ENCODE measurements at places on chromosomes 1 and 21.

DNA sequence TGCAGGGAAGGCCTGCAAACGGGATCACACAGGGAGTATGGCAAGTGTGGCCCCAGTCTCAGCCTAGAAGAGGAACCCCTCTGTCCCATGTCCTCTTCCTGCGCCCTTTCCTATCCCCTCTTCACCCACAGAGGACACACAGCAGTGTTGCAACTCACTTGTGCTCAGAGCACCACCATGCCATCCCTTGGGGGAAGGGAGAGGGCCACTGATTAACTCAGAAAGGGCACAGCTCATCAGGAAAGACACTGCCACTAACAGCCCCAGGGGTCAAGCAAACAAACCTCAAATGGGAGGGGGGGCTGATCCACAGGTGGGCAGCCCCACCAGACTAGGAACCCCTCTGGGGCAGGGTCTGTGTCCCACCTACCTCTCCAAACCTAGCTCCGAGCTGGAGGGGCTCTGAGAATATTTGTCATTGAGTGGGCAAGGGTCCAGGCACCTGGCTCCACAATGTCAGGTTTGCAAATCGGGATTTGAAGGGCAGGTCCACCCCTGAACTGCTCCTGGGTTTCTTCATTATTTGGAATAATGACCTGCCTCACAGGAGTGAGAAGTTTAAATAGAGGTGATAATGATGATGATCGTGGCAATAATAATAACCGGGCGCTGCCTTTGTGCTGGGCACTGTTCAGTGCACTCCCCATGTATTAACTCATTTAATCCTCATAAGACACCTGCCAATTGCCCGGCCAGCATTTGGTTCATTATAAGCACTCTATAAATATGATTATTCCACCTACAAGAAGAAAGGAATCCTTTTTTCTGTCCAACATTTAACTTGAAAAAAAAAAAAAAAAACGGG lies 1.0 kb downstream of the ALDH4A1 start:
- DNase-seq: no peak

- no peak for DNase-seq
These were observed 28.3 kb upstream of the PKN2 start for GRCh38 chr1:88655685-88656299.

GRCh38 chr1:39753132-39754025 lies 14.7 kb downstream of the PPIE start:
- peak; percentile 100 for DNase-seq

DNA sequence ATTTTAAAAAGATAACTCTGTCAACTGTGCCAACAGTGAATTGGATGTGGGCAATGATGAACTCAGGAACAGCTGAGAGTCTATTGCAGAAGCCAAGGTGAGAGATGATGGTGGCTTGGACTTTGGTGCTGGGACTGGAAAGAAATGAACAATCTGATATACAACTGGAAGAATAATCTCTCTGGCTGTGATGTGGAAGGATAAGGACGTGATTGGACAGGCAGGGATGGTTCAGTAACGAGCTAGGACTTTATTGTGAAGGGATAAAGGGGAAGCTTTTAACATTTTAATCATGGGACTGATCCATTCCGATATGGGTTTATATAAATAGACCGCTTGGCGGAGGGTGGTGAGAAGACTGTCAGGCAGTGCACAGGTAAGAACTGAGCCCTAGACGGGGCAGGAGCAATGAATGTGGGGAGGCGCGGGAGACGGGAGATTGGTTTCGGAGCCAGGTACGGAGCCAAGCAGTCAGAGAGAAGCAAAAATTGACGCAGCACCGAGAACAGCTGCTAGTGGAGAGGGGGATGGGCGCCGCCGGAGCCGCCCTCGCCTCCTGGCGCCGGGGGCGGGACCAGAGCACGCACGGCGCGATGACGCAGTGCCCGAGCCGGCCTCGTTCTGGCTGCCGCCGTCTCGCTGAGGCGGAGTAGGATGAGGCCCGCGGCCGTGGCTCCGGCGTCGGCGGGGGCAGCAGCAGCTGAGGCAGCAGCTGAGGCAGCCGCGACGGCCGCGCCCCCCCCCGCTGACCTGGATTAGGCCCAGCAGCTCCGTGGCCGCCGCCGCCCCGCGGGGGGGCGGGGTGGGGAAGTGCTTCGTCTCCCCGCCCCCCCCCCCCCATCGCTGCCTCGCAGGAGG lies at the start of gene RNF11:
TSS of gene RNF11 (plus strand) at position 601 of the 858 bp plus-strand sequence. CDS start 484 bp downstream, outside the sequence.
- DNase-seq: peak; percentile 82

DNA sequence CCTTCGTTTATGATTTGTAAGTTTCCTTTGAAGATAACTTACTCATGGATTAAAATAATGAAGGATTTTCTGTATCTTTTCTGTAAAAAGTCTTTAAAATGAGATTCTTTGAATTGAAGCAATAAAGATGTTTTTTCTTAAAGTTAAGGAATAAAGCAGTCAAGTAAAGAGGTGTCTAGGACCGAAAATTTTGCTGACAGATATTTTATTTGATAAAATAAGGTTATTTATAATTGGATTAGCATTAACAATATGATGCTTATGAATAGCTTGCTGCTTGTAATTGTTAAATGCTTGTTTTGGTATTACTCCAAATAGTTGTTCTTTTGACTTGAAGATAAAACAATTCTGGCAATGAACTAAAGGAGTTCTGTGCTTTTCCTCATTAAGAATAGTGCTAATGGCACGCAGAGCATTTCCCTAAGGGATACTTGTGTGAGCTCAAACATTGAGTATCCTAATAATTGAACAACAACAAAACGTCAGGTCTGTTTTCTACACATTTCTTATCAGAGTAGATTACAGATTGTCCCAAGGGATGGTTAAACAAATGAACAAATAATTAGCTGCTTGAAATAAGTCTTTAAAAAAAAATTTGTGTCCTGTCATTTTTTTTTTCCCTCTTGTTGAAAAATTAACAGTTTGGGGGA lies 16.6 kb downstream of the TSNAX start:
- DNase-seq: no peak

GRCh38 chr1:152786077-152786476 lies at the start of gene LCE1E:
Gene LCE1E, plus strand, starts transcription at chr1:152786257. Its CDS starts 1,043 bp downstream, at chr1:152787300.
- DNase-seq: no peak

DNA sequence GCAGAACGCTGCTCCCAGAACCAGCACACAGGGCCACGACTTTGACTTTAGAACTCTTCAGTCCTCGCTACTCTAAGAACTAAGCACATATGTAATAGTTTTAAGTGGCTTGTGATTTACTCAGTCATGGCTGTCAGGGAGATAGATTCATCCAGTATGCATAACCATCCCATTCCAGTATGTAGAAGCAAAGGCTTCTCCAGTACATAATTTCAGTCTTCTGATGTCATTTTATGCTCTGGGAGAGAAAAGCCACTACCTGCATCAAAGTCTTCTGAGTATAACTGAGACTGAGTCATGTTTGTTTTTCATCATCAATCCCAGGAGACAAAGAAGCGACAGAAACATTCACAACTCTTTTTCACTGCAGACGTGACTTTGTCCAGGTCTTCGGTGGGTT lies 885.7 kb downstream of the PLA2G4A start:
- no peak for DNase-seq

DNA sequence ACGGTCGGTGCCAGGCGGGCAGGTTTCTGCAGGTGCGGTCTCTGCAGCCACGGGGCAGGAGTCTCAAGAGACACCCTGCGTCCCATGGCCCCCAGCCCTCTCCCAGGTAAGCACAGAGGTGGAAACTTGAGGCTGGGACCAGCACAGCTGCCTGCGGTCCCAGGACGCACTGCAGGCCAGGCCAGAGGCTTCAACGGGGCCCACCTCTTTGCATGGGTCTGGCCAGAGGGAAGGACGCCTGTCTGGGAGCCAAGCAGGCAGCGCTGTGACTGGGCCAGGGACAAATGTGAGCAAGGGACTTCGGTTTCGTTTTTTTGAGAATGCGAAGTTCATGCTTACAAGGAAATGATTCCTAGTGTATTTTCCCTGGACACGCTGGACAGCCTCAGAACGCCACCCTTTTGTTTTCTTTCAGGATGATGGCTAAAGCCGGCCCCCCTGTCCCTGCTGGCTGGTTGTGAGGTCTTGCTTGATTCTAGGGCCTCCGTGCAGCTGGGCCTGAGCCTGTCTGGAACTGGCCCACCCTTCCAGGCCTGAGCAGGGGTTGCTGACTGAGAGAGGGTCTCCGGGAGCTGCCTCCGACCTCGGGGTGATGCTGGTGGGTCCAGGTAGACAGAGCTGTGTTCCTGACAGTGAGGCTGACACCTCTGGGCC lies 38.3 kb downstream of the MORN1 start:
- DNase-seq: no peak

- DNase-seq: no peak
These were observed 38.7 kb upstream of the KIF26B start for GRCh38 chr1:245116131-245116530.

DNA sequence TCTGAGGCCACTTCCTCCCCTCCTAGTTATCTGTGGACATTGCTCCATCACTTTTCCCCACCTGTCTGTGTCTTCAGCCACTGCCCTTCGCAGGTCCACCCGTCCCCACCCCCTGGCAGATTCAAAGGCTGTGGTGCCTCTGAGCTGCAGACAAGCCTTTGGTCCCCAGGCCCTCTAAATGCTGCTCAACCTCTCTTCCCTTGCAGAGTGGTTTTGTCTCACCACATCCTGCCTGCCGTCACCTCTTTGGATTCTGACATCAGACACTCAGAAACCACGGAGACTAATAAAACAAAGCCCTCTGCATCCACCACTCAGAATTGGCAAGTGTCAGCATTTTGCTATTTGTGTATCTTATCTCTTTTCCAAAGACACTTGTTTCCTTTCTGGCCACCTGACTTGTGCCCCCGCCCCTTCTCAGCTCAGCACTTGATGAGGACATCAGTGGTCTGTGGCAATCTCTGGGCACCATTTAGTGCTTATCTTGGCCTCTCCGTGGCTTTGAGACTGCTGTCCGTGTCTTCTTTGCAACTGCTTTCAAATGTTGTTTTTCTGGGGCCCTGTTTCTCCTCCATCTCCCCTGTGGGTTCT lies 7.7 kb downstream of the CNIH3 start:
- no peak for DNase-seq

- no peak for DNase-seq
These were observed 231.7 kb downstream of the PAPPA2 start for GRCh38 chr1:176694713-176695112.

DNA sequence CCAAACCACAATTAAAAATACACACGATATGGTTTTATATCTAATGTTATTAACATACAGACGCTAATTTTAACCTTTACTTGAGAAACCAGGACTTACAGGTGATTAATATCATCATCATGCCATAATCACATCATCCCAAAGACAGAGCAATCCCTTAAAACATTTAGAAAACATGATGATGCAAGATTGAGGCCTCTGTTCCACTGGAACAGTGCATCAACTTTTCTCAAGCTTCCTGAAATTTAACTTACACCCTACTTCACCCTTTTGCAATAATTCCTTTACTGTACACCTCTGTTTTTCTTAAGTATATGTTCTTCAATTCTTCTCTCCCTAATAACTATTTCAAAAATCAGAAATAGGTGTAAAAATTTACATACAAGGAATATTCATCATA lies 38.1 kb downstream of the KDM5B start:
- DNase-seq: no peak

- peak; percentile 96 for DNase-seq
These were observed 9.8 kb upstream of the CDC20 start for GRCh38 chr1:43348809-43349593.

DNA sequence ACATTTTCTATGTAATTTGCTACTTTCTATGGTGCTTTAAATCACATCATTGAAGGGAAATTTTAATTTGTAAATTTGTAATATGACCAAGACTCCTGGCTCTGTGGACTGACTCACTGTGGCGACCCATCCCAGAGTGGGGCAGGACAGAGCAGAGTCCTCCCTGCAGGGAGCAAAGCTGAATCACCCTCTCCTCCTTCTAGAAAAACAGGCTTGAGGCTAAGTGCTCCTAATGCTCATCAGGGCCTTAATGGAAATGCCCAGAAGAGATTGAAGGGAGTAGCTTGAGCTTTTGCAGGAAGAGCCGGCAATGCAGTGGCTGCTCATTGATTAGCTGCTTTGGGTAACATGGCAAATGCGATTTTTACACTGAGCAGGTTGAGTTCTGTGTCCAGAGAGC lies 16.8 kb downstream of the S100A10 start:
- no peak for DNase-seq

DNA sequence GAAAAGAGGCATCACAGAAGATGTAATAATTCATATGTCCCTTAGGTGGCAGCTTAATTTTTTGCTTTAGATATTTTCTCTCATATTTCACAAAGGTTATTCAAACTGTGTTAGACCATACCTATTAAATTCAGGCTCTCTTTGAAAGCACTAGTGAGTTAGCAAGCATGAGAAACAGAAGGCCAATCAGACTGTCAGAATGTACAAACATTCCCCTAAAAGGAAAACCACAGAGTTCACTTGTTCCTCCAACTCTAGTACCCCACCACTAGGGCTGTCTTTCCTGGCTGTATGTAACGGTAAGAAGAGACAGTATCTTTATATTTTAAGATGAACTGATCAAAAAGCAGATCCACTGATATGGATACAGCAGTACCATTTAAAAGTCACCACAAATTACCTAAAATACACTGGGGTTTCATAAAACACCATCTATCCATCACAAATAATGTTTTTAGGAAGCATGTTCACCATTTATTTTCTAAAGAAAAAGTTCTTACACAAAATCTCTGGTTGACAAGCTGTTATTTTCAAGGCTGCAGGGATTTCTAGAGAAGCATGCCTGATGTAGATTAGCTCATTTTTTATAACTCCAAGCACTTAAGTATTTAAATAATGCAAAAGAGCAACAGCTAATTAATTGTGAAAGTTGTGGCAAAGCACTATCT lies 1.8 kb downstream of the ARPC5 start:
- DNase-seq: no peak

GRCh38 chr1:85122169-85122568 lies 73.9 kb upstream of the MCOLN3 start:
- DNase-seq: no peak

DNA sequence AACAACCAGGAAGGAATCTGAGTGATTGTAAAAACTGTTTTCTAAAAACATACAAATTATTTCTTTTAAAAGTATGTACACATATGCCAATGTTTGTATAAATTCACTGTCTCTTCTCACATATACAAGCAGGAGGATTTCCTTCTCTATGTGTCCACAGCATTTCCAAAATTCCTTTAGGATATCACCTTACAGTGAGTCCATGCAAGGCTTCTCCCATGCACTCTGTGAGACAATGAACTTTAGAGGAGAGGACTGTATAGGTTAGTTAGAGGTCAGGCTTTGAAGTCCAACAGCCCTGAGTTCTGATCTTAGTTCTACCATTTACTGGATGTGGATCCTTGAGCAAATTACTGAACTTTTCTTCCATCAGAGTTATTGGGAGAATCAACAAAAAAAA lies 34.1 kb upstream of the USH2A start:
- DNase-seq: no peak

DNA sequence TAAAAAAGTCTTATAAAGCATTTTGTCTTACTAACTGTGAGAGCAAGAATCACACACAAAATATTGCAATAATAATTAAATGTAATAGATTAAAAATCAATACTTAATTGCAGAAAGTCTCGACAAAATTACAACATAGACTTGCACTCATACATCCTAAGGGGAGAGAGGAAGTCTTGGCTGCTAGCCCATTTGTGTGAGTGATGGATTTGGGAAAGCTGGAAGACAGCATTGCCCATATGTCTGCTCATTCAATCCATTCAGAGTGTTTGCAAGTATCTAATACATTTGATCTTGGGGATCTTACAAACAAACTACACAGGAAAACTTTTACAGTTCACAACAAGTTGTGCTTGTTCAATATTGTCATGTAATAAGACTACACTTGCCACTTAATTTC lies 140.5 kb downstream of the COL11A1 start:
- DNase-seq: no peak
